Activated T-cell treated with anti-CD3 and anti-CD28 coated beads, Interleukin-2, amount 50 U/mL, for 4 hours (primary cell): ENCODE measurements at places on chromosomes 2 and 18.
A peak's percentile ranks its signal among the peaks of the same experiment; 100 is the strongest.

GRCh38 chr18:48785091-48785614 is 165.6 kb downstream of the SMAD7 start:
- no peak for DNase-seq

DNA sequence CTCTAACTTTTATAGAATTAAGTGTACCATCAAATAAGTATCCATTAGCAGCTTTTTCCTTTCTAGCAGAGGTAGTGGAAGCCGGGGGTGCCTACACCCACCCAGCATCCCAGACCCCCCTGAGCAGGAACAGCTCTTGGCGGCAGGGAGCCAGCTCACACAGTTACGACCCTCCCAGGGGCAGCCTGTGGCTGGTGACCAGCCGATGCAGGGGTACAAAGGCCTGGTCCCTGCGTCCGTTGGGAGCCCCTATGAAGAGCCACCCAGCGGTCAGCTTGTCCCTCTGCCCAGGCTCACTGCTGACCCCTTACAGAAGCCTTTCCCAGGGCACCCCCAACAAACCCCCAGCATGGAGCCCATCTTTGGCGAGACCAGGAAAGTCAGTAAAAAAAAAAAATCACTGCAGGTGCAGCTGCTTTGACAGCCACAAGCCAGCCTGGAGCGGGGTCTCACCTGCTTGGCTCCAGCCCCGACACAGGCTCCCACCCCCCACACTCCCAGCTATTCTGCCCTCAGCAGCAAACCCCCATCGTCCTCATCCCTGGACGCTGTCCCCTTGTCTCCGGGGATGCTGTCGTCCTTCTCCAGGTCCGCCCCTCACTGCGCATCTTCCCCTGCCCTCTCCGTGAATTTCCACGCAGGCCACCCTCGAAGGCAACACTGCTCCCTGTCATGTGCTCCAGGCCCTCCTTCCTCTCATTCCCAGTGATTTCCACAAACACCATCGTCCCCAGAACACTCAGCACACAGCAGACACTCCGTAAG is 43.1 kb downstream of the GPC1 start:
- peak; percentile 3 for DNase-seq

DNA sequence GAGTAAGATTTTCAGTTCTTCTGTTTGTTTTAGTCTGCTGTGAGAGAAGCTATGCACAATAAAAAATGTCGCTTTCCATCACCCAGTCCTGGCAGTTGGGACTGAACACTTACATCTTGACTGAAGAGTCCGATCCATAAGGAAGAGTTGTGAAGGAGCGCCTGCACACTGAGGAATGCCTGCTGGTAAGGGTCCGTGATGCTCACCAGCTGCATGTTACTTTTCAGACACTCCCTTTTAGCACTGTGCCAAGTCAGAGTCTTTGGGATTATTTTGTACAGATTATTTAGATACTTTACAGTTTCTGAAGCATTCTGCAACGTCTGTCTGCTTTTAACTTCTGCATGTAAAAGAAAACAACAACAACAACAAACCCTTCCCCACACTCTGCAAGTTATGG is 42.6 kb upstream of the CD302 start:
- DNase-seq = no peak

- no peak for DNase-seq
Measured at GRCh38 chr2:192669505-192670091, 474.9 kb upstream of the TMEFF2 start.

DNA sequence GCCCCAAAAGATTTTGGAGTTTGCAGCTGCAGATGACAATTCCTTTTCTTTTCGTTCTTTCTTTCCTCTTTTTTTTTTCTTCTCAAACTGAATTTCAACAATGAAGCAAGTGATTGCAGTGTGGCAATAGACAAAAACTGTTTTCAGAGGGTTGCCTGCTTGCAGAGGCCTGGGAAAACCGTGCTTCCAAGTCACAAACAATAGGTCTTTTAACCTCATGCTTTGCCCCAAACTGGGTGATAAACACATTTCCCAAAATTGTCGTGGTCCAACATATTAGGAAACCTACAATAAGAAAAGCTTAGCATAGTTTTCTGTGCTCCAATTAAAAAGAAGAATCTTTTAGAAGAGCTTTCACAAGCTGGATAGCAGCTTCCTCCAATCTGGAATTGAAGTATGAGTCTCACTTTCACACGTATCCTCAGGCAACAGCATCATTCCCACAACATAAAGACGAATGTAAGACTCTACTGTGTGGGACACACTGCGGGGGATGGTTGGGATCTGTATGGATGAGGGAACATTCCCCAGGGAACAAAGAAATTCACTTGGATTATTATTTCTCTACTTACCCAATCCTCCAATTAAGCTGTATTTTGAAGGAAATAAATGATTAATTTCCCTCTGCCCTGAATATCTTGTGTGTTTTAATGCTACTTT is 656.1 kb downstream of the RNF144A start:
- DNase-seq = no peak
